IMR-90 (cell line): ENCODE measurements at places on chromosomes 3 and 15. TPM values are rescaled to one million over a fixed set of nuclear protein-coding genes. Genes with fewer than 3 reads are reported as not detected.

Gene PRR20G
- not detected in 2 replicates for polyA plus RNA-seq

Gene DPPA4
- polyA plus RNA-seq, result 0.02 TPM in 1 of 2 replicates, not detected in the other

Gene LRRC2
- 2.5 and 2.9 TPM in 2 replicates for polyA plus RNA-seq

Gene TUSC7
- polyA plus RNA-seq, result not detected in 2 replicates

Gene SLC2A2
- polyA plus RNA-seq, result not detected in 2 replicates

Gene ALPK3
- polyA plus RNA-seq, result 0.06 and 0.26 TPM in 2 replicates

Gene POPDC2
- polyA plus RNA-seq, result 0.29 and 0.32 TPM in 2 replicates

Gene LMAN1L
- not detected in 2 replicates for polyA plus RNA-seq

Gene TPRG1
- 0.14 and 0.17 TPM in 2 replicates for polyA plus RNA-seq

Gene GNB4
- polyA plus RNA-seq, result 20.1 and 22.1 TPM in 2 replicates

Gene DZIP1L
- 10.8 and 12.9 TPM in 2 replicates for polyA plus RNA-seq

Gene IL17RE
- 7.2 and 8.6 TPM in 2 replicates for polyA plus RNA-seq

Gene MNS1
- polyA plus RNA-seq, result 0.62 and 0.84 TPM in 2 replicates

Gene RETNLB
- not detected in 2 replicates for polyA plus RNA-seq

Gene SPINK8
- not detected in 2 replicates for polyA plus RNA-seq

Gene CASR
- not detected in 2 replicates for polyA plus RNA-seq

Gene LYZL4
- polyA plus RNA-seq, result not detected in 2 replicates

Gene MOBP
- not detected in 2 replicates for polyA plus RNA-seq

Gene GOLGA8J
- not detected in 2 replicates for polyA plus RNA-seq

Gene CX3CR1
- 0.03 TPM in 1 of 2 replicates, not detected in the other for polyA plus RNA-seq

Gene CLDN16
- 0.09 and 0.22 TPM in 2 replicates for polyA plus RNA-seq

Gene DUOX1
- not detected in 2 replicates for polyA plus RNA-seq

Gene PLA2G4E
- polyA plus RNA-seq, result not detected in 2 replicates

Gene MED12L
- polyA plus RNA-seq, result 0.05 and 0.16 TPM in 2 replicates

Gene CACNA2D2
- 0.11 and 0.15 TPM in 2 replicates for polyA plus RNA-seq

Gene NPHP3
- 16.4 and 19.9 TPM in 2 replicates for polyA plus RNA-seq
